ENCODE measurements at places on chromosomes 2 and 18.

- no peak for DNase-seq
Measured at GRCh38 chr2:237269138-237269875, 144.7 kb downstream of the COL6A3 start.

DNA sequence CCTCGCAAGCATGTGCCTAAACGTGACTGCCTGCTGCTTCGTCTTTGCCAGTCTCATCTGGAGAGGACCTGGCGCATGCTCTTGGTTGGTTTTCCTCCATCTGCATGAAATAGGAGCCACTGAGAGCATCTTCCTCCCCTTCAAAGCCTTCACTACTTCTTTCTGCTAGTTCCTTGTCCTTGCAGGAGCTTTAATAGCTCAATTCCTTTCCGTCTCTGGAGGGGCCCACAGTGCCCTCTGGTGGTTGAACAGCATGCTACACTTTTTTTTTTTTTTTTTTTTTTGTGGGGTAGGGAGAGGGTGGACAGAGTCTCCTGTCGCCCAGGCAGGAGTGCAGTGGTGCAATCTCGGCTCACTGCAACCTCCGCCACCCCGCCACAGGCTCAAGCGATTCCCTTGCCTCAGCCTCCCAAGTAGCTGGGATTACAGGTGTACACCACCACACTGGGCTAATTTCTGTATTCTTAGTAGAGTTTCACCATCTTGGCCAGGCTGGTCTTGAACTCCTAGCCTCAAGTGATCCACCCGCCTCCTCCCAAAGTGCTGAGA lies 59.6 kb downstream of the SP110 start:
- DNase-seq, result peak; percentile 13

DNA sequence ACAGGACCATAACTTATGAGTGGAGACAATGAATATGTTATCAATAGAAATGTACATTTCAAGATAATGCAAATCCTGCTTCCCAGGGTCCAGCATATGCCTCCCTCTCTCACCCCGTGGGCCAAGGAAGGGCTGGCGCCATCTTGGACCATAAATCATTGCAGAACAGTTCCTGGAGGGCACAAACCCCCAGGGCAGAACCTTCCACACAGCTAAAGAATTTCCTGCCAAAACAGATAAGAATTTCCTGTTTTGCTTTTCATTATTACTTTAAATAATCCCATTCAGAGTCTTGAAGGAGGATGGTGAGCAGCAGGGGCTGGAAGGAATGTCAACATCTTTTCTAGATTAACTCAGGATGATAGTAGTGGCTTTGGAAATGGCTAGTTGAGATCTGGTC lies 53.7 kb downstream of the EHD3 start:
- no peak for DNase-seq

- DNase-seq, result no peak
Measured at GRCh38 chr2:238854246-238854645, 6.4 kb downstream of the TWIST2 start.

GRCh38 chr2:74925361-74925786 lies 33.1 kb upstream of the POLE4 start:
- no peak for DNase-seq

GRCh38 chr2:56376699-56377665 lies 193.2 kb downstream of the CCDC85A start:
- no peak for DNase-seq

- DNase-seq, result no peak
Measured at GRCh38 chr2:158273791-158274190, 172.1 kb downstream of the UPP2 start.

GRCh38 chr2:233323851-233324250 lies 16.2 kb downstream of the SAG start:
- DNase-seq, result no peak

GRCh38 chr2:215288112-215288815 lies 23.6 kb upstream of the ATIC start:
- DNase-seq, result no peak

- no peak for DNase-seq
Measured at GRCh38 chr2:20925265-20925889, 102.5 kb upstream of the LDAH start.

DNA sequence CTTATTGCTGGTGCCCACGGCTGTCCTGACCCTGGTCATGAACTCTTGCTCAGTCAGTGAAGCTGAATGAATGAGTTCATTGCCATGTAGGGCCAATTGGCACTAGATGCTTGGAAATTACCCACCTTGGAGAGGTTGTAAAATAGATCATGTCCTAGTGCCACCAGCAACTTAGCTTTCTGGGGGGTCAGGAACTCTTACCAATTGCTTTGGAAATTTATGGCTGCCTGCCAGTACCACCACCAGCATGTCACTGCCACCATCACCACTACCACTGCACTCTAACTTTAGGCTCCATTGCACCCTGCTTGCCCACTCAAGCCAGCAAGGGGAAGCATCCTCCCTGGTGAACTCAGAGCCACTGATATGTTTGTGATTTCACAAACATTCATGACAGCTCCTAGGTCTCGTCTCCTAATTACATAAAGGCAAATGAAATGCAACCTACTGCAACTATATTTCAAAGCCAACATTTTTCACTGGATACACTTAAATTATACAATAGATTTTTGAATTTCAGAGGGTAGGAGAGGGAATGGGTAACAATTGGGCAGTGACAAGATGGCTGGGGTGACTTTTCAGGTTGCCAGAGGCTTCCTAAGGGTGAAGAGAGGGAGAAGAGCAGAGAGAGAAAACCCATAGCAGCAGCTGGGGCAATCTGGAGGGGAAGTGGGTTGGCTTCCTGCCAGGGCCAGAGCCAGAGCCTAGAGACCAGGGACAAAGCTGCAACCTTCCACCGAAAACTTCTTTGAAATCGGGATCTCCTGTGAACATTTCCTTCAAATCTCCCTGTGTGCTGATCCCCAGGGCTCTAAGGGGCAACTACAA lies 3.5 kb upstream of the EMILIN1 start:
- no peak for DNase-seq

DNA sequence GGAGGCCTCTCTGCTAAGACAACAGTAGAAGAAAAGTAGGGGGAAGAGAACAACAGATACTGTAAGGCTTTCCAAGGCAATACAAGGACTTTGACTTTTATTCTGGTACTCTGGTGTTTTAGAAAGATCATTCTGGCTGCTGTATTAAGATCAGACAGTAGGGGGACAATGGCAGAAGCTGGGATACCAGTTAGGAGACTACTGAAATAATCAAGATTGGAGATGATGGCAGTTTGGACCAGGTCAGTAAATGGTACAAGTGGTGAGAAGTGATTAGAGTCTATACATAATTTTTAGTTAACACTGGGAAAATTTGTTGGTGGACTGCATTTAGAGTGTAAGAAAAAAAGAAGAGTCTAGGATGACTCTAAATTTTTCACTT lies 139.7 kb downstream of the ROCK1 start:
- DNase-seq, result no peak

DNA sequence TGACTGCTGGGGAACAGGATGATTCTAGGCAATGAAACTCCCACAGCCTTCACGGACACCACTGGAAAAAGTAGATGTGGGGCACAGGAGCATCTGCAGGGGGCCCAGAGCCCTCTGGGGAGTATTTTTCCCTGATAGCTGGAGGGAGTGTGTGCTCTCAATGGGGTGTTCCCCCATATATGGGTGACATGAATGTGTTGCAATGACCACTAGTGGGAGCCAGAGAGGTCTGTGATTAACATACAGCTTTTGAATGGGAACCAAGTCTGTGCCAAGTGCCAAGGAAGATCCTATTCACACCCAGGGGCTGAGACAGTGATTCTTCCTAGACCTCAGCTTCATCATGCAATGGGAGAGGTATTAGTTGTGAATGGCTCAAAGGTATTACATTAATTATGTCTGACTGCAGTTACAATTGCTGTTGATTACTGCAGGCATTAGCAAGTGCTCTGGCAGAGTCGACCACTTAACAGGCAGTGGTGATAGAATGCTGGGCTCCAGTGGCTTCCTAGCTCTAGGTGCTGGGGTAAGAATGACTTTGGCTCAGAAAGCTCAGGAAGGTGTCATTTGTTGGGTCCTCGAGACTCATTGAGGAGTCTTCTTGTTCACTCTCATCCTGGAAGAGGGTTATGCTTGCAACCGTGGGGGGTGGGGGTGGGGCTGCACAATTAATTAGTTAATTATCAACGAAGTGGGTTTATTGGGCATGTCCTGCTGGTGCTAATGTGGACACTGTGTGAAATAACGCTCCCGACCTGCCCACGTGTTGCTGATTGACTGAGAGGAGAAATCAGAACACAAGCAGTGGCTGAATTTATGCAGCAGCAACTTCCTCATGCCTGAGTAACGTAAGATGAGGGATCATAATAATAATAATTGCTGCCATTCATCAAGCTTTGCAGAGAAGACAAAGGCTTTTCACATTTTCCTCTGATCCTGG lies 194.1 kb downstream of the CLIP4 start:
- no peak for DNase-seq

GRCh38 chr2:217870528-217871011 lies 132.2 kb downstream of the TNS1 start:
- DNase-seq, result no peak

DNA sequence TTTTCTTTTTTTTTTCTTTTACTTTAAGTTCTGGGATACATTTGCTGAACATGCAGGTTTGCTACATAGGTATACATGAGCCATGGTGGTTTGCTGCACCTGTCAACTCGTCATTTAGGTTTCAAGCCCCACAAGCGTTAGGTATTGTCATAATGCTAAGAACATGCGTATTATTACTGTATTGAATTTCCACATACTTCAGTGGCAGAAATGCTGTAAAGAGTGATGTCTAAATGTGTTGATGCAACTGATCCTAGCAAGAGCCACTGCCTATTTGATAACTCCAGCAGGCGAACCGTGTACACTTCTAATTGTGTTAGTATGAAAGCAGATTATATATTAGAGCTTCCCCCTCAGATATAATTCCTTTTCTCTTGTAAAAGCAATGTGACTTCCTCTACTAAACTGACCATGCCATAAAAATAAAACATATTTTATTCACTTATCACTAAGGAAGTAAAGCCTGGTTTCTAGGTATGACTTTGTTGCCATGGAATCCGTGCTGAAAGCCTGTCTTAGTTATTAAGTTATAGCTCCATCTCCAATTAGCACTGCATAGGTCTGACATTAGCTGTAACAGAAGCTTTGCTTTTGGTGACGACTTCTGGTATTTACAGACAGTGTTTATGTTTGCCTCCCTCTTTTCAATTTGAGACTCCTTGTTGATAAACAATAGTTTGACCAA lies 280.0 kb downstream of the GALR1 start:
- DNase-seq, result no peak

DNA sequence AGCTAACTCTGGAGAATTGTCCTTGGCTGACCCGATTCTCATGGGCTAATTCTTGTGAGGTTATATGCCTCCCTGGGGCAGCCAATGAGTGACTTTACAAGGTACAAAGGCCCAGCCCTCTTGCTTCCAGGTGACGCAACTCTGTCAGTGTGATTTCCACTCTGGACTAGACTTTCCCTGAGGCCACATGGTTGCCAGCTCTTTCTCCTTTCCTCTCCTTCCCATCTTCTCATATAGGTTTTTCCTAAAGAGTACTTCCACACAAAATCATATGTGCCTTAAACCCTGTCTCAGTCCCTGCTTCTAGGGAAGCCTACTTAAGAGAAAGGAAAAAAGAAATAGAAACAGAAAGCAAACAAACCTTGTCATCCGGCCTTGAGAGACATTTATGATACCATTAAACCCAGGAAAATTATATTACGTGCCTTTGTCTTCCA lies 226.2 kb upstream of the ZSWIM2 start:
- DNase-seq, result no peak

- no peak for DNase-seq
Measured at GRCh38 chr2:227684258-227684657, 17.7 kb downstream of the SCYGR5 start.

DNA sequence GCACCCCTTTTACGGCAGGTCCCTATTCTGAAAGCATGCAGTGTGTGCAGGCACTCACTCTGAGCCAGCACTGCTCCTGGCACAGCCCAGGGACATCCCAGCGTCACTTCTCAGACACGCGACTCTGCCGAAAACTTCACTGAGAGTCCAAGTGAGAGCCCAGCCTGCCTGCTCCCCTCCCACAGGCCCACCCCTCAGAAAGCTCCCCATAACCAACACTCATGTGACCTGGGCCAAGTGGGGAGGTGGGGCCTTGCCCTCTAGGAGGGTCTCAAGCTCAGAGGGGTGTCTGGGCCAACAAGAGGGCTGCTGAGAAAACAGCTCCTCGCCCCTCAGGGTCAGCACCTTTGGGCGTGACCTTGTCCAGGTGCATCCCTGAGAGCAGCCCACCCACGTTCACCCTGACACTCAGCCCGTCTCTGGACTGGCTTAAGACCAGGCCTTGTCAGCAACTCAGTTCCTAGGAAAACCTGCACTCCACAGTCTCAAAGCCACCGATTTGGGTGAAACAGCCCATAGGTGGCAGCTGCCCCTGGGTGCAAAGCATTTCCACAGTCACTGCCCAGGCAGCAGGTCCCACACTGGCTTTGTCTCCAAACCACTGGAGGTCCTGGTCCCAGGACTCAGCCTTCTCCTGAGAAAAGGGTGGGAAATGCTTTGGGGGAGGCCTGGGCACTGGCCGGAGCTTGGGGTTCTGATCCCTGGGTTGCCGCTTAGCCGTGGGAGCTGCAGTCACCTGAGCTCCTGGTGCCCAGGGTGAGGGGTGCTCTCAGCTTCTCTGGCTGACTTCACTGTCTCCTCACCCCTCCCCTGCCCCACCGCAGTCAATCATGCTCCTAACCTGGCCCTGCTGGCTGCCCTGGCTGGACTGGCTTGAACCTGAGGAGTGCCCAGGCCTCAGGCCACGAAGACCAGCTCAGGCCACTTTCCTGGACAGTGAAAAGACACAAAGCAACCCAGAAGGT lies 209.6 kb downstream of the HDAC4 start:
- DNase-seq, result no peak

DNA sequence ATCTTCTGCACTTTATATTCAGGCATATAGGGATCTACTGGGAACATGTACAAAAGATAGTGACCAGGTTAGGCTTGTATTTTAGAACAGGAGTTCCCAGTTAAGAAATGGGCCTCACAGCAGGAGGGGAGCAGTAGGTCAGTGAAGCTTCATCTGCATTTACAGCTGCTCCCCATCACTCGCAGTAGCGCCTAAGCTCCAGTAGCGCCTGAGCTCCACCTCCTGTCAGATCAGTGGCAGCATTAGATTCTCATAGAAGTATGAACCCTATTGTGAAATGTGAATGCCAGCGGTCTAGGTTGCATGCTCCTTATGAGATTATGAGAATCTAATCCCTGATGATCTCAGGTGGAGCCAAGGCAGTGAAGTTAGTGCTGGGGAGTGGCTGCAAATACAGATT lies 224.4 kb upstream of the CYRIA start:
- DNase-seq, result no peak

- peak; percentile 57 for DNase-seq
Measured at GRCh38 chr18:3448838-3449511, 997 bp upstream of the TGIF1 start.

- no peak for DNase-seq
Measured at GRCh38 chr2:98084151-98084868, 2.7 kb upstream of the VWA3B start.

GRCh38 chr2:216292886-216293301 lies 79.4 kb downstream of the MARCHF4 start:
- DNase-seq, result no peak

- DNase-seq, result no peak
Measured at GRCh38 chr2:42248846-42249245, 79.7 kb downstream of the EML4 start.

- DNase-seq, result no peak
Measured at GRCh38 chr2:231890896-231891513, 35.2 kb downstream of the NPPC start.

- DNase-seq, result no peak
Measured at GRCh38 chr2:134246154-134246874, 7.6 kb upstream of the MGAT5 start.
